ENCODE measurements at places on chromosomes 6 and 20.

DNA sequence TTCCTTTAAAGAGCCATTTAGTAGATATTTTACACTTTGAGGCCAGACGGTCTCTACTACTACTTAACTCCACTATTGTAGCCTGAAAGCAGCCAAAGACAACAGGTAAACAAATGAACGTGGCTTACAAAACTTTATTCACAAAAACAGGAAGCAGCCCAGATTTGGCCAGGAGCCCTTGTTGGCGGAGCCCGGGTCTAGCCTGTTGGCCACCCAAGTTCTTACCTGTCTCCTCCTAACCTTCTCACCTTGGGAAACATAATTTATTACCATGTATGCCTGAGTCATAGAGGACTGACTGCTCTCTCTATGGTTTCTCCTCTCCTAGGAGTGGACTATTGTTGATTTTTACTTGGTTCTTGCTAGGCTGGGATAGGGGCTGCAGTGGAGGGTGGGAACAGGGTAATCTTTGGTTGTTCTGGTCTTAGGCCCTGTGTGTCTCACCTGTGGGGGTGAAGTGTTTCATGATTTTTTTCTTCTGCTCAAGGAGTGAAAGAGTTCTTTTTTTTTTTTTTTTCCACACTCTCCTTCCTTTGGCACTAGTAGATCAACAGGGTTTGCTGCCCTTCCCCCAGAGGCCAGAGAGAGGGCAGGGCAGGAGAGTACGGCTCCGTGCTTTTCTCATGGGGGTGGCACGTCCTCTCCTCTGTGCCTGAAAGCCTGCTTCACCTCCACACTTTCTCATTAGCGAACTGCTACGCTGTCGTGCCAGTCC, 90.0 kb downstream of the RPP40 start:
- DNase-seq: no peak

DNA sequence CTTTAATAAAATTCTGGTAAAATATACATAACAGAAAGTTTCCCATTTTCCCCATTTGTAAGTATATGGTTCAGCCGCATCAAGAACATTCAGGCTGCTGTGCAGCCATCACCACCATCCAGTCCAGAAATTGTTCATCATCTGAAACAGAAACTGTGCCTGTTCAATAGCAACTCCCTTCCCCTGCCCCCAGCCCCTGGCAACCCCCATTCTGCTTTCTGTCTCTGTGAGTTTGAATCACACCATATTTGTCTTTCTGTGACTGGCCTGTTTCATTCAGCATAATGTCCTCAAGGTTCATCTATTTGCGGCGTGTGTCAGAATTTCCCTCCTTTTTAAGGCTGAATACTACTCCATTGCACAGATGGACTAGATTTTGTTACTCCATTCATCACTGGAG, 19.1 kb downstream of the VSTM2L start:
- no peak for DNase-seq

GRCh38 chr20:57983082-57983481, 245.4 kb downstream of the ANKRD60 start:
- no peak for DNase-seq

DNA sequence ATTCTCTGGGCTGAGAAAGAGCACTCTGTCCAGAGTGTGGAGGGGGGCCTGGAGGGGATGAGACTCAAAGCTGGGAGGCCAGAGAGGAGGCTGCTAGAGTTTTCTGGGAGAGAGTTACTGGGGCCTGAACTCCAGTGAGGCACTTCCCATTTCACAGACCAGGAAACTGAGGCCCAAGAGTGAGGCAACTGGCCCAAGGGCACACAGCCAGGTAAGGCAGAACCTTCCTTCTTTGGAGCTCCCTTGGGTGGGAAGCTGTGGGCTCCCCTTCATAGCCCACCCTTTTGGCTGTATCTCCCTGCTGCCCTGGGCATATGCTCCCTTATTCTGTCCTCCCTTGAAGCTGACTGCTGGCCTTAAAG, 34.4 kb downstream of the ANGPT4 start:
- DNase-seq: no peak

GRCh38 chr6:77092971-77093370, 370.3 kb downstream of the HTR1B start:
- no peak for DNase-seq

GRCh38 chr20:33301192-33301930, 18.3 kb downstream of the BPIFB1 start:
- no peak for DNase-seq
